ENCODE measurements at places on chromosomes 6 and 20.

GRCh38 chr6:1781152-1781816, 171.6 kb downstream of the FOXC1 start:
- peak; percentile 85 for DNase-seq

DNA sequence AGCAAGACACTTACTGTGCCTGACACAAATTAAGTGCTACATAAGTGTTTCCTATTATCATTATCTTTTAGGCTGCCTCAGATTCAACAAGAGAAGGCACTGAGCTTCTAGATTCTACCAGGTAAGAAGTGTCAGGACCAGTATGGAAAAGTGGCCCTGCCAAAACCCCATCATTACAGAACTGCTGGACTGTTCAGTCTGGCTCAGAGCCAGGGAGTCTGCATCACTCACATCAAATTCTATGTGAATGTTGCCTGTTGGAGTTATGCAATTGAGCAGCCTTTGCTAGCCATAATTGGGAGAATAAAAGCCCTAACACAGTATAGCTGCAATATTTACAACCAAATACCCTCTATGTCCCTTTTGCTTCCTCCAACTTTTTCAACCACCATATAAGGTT, 70.9 kb downstream of the ATG5 start:
- DNase-seq: no peak

- DNase-seq: peak; percentile 65
Measured at GRCh38 chr6:41546866-41547798, 951 bp downstream of the FOXP4 start.

GRCh38 chr6:168107191-168107983, 28.4 kb upstream of the FRMD1 start:
- no peak for DNase-seq

DNA sequence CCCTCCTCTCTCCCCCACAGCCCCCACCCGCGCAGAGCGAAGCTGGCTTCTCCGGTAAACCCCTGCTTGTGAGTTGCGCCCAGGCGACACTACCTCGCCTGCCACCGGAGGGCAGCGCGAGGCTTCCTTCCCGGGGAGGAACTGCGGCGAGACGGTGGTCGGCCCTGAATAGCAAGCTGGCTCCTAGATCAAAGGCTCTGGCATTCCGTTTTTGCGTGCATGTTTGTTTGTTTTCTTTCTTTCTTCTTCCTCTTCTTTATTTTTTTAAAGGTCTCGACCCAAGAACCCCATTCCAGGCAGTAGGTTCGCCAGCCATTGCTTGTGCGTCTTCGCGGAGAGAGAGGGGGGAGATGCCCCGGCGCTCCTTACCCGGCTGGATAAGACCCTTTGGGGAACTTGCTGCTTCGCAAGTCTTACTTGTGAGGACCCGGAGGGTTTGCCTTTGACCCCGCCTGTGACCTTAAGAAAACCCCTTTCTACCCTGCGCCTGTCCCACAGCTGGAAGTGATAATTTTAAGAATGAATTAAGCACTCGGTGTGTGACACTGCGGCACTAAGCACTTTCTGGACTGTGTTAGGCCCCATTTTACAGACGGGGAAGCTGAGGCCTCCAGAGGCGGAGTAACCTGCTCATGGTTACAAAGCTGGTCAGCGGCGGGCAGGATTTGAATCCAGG, 92.7 kb upstream of the SIRPA start:
- DNase-seq: peak; percentile 84

- DNase-seq: no peak
Measured at GRCh38 chr6:169844946-169845345, 93.5 kb downstream of the ERMARD start.

GRCh38 chr20:24842918-24843715, 106.0 kb upstream of the CST7 start:
- no peak for DNase-seq

- DNase-seq: peak; percentile 57
Measured at GRCh38 chr6:37650071-37650481, 47.6 kb downstream of the MDGA1 start.

- no peak for DNase-seq
Measured at GRCh38 chr6:111848262-111848812, 24.9 kb downstream of the FYN start.

GRCh38 chr20:61940491-61940890, 125.2 kb downstream of the TAF4 start:
- DNase-seq: no peak

DNA sequence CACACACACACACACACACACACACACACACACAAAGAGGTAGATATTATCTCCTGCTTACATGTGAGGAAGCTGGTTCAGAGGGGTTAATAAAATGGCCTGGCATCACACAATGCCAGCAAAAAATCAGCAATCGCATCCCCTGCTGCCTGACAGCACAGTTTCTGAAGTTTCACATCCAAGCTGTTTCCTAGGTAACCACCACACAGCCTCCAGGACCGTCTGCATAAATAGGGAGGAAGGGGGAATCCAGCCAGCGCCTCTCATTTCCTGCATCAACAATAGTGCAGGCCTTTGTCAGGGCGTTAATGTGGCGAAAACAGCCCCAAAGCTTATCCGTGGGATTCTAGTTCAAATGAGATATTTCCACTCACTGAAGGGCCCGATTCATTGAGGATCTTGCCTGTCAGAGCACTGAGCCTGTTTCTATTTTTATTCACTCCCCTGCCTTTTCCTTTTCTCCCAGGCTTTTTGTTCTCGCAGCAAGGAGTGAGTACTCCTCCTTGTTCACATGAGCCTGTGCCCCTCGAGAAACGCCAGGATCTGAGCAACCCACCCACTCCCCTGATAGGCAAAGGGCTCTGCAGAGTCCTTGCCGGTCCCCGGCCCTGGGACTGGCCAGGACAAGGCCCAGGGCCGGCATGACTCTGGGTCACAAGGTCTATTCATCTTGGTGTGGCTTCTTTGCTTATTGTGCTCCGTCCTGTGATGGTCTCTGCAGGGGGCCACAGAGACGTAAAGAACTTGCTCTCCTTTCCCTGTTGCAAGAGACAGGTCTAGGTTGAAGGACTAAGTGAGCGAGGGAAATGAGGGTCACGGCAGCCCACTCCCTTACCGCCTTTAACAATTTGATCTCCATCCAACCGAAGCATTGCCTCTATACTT, 32.7 kb downstream of the TUBB2B start:
- DNase-seq: peak; percentile 90

- no peak for DNase-seq
Measured at GRCh38 chr6:124298730-124299129, 495.1 kb downstream of the NKAIN2 start.

DNA sequence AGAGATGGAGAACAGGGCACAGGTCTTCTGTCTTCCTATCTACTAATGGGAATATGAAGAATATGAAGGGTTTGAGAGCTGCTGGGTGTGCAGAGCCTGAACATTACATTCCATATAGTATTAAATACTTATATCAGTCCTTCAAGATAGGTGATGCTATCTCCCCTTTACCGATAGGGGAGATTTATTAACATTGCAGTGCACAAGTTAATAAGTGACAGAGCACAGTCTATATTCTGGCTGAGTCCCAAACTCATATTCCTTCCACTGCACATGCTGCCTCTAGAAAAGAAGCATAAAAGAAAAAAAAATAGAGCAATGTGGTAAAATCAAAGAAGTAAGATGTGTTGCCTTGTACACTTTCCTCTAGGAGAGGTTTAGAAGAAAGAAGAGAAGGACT, 18.5 kb upstream of the KIAA0408 start:
- no peak for DNase-seq

- DNase-seq: no peak
Measured at GRCh38 chr6:7196019-7196402, 88.2 kb downstream of the RREB1 start.

DNA sequence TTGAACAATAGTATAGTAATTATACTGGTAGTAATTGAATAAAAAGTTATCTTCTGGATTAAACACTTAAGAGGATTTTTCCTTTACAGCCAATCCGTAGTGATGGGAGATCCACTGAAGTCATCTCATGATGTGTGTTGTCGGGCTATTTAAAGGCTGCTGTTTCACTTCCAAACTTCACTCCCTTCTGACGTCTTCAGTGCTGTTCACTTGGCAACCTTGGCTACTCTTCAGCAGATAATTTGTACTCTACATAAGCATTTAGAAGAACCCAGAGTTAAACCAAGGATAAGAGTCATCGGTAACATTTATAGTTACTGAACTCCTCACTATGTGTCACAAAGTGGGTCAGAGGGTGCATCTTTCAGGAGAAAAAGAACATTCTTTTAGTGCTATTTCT, 179.1 kb upstream of the EYA4 start:
- DNase-seq: no peak

DNA sequence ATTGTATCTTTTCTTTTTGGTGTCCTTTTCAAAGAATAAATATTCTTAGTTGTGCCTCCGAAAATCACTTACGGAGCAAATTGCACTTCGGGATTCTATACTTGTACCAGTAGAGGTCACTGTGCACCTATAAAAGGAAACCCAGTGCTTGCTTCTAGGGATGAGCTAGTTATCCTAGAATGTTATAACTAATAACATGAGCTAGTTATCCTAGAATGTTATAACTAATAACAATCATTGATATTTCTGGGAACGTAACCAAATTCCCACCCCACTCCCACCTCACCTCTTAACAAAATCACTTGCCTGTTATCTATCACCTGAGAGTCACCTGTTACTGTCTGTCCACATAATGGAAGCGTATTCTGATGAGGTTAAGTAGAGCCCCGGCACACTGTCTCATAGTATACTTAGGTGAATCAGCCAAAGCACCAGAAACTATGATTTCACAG, 126.9 kb upstream of the TIAM2 start:
- peak; percentile 78 for DNase-seq

Data from dermis blood vessel endothelial cell (primary cell).